ENCODE measurements at places on chromosomes 1 and 21.

- DNase-seq: no peak
Measured at GRCh38 chr1:17670587-17671313, 84.4 kb upstream of the ACTL8 start.

DNA sequence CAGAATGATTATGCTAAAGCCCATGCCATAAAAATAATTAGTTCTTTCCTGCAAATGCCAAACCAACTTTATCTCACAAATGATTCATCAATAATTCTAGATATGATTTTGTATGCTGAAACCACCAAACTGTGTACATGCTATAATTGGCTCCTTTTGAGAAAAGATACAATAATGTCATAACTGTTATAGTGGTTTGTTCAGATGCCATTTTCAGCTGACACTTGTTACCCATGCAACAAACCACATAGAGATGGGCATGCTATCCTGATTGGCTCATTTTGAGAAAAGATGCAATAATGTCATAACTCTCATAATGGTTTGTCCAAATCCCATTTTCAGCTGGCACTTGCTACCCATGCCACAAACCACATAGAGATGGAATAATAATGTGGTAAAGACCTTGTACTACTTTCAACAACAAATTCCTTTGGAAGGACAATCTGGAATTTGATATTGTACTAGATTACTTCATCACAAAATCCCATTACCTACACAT is 283.8 kb downstream of the TPR start:
- DNase-seq: no peak

DNA sequence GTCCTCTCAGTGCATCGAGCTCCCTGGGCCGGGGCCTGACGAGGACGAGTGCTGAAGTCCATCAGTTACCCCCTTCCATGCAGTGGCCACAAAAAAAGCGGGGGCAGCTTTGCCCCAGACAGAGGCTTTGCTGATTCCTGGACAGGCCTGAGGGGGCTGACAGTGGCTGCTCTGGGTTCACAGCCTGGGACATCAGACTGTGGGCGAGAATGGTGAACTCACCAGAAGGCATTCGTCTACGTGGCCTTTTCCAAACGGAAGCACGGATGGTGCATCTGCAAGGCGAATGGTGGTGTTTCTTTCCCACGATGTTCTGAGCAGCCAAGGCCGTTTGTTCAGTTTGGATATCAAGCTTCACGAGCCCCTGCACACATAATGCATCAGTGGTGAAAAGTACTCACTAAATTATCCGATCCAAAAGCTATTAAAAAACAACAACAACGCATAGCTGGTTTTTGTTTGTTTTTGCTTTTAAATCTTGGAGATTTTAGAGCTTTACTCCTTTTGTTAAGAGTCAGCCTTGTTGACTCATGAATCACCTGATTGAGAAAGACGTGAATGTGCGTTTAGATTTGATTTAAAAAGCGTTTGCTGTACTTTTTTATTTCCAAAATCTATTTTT is 6.3 kb upstream of the ZBTB21 start:
- DNase-seq: no peak

DNA sequence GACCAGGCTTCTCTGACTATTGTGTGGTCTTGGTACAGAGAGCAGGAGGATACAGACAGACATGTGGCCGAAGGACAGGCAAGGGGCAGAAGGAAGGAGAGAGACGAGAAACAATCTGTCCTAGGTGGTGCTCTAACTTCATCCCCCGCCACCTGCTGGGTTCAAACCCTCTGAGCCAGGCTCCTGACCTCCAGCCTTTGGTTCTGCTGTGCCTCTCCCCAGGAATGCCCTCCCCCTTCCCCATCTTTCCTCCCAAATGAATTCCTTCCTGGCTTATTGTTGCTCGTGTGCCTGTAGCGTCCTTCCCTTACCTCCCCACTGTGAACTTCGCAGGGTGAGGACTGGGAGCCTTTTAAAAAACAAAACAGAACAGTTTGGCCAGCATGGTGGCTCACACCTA is 5.4 kb downstream of the TCEA3 start:
- no peak for DNase-seq

DNA sequence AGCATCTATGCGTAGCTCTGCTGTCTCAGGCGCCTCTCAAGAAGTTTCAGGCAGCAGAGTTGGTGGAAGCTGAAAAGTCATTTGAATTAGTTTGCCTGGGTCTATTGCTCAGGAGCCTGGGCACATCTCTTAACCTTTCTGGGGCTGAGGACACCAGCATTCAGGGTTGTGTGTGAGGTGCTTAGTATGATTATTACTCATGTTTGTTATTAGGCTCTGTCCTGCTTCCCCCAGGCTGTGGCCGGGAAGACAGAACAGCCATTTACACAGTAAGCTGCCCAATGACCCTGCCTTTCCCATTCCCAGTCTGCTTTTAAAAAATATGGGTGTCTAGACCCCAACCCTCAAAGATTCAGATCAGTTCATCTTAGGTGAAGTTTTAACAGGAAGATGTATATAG is 53.9 kb upstream of the CACNA1E start:
- DNase-seq: no peak

- DNase-seq: no peak
Measured at GRCh38 chr1:4081806-4082711, 182.0 kb upstream of the C1orf174 start.

DNA sequence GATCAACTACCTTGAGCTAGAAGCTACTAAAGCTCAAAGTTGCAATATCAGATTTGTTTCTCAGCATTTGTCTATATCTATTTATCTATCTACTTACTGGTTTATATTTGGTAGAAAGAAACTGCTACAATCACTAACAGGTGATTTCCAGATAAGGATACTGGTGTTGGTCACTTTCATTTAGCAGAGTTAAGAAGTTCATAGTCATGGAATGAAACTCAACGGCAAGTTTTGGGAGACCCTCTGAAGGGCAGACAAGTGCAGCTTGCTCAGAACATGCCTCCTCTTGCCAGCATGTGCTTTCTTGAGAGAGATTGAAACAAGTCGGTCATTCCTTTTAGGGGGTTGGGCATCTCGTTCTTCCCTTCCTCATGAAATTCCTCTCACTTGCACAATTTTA is 296.5 kb downstream of the GRIK1 start:
- DNase-seq: no peak

DNA sequence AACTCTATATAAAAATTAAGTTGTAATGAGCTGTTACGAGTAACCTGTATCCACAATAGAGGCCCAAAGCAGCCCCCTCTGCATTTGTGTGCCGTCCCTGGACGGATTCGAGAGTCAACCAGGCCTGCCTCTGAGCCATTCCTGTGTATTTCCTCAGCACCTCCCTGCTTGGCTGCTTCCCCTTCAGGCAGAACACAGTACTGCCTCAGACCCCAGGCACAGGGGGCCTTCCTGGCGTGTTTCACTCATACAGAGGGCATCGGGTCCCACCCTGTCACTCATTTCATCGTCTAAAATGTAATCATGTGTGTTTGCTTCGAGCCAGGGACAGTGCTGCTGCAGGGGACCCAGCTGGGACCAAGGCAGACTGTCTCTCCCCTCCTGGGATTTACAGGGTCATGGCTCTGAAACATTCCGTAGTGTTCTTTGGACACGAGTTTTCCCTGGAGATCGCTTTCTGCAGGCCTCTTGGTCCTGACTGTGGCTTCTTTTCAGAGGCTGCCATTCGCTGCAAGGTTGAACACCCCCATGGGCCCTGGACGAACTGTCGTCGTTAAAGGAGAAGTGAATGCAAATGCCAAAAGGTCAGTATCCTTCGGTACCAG is 19.4 kb downstream of the LGALS8 start:
- DNase-seq: no peak

DNA sequence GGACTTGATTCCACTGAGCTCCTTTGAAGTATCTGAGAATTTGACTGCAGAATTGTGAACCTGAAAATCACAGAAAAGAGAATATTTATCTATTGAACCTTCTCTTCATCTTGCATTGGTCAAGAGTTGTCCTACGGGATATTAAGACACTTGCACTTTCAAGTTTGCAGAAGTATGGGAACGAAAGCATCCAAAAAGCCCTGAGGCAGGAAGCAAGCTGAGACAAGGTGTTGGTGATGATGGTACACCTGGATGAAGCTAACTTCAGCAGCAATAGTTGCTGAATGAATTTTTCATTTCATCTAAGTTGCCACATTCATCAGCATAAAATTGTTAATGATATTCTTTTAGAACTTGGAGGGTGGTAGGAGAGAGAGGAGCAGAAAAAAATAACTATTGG is 686.6 kb upstream of the ADAMTS5 start:
- no peak for DNase-seq

- no peak for DNase-seq
Measured at GRCh38 chr1:182716740-182717720, 32.6 kb upstream of the RGS8 start.

DNA sequence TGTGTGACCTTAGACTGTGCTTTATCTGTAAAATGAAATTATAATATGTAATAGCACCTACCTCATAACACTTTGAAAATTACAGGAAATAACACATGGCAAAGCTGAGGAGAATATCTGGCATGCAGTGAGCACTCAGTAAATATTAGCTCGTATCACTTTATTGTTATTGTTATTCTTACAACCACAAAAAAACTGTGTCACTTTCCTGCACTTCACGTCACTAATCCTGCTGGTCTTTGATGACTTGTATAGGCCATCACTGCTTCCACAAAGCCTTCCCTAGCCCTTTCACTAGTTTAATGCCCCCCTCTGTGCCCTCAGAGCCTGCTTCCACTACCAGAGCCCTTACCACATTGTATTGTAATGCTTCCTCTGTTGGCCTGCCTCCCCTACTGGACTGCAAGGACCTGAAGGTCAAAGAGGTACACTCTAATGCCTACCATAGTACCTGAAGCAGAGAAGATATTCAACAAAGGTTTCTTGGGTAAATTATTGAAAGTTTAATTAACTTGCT is 231.6 kb downstream of the NFIA start:
- DNase-seq: no peak

GRCh38 chr1:185208626-185209180 is 51.7 kb downstream of the SWT1 start:
- DNase-seq: no peak

GRCh38 chr1:221449194-221449593 is 292.7 kb downstream of the DUSP10 start:
- DNase-seq: no peak

GRCh38 chr21:17441370-17441769 is 71.5 kb upstream of the CXADR start:
- no peak for DNase-seq

GRCh38 chr1:174114788-174115448 is 44.4 kb upstream of the RABGAP1L start:
- peak; percentile 4 for DNase-seq

GRCh38 chr1:113980110-113980509 is 836 bp downstream of the OLFML3 start:
- DNase-seq: no peak

DNA sequence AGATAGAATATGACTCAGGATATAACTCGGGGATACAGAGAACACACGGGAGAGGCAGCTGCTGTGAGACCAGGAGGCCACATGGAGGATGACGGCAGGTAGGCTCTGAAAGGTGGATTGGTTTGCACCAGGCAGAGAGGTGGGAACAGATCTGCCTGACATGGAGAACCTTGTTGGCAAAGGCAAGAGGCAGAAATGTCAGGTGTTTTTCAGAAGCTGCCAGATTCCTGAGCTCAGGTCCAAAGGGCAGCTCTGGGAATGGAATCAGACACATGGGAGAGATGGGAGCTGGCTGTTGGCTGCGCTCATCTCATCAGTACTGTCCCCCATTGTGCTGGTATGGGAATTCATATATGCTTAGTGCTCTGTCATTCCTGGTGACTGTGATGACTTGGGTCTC is 19.2 kb downstream of the SYT6 start:
- no peak for DNase-seq

- no peak for DNase-seq
Measured at GRCh38 chr1:208047476-208047934, 136.6 kb upstream of the CD34 start.

GRCh38 chr1:244092293-244092963 is 41.3 kb downstream of the ZBTB18 start:
- DNase-seq: no peak

GRCh38 chr1:67850151-67850551 is 16.9 kb upstream of the GNG12 start:
- no peak for DNase-seq

DNA sequence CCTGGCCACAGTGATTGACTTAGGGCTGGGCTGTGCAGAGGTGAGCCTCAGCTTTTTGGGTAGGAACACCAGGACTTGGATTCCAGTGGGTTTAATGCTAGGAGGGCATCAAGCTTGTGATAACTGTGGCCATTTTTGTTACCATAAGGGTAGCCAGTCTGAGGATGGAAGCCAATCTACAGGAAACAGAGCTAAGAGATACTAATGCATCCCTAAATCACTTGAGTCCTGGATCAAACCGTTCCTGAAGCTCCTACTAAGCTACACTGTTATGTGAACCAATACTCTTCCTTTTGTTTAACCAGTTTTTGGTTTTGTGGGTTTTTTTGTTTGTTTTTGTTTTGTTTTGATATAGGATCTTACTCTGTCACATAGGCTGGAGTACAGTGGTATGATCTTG is 12.2 kb downstream of the KIAA2013 start:
- no peak for DNase-seq

DNA sequence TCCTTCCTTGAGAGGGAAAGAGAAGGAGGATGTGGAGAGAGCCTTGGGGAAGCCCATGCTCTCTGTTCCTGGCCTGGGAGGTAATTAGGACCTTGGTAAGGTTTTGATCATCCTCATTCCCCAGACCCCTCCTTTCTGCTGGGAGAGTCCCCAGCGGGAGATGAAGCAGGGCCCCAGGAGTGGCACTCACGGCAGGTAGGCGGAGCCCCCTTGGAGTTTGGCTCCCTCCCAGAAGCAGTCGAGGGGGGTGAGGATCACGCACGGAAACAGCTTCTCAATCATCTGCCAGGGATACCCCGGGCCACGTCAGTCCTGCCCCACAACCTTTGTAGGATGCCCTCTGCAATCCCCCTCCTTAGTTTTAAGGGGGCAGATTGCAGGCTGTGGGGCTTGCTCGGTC is 11.5 kb downstream of the PTCH2 start:
- no peak for DNase-seq

- no peak for DNase-seq
Measured at GRCh38 chr1:8477166-8477982, 159.5 kb downstream of the SLC45A1 start.

DNA sequence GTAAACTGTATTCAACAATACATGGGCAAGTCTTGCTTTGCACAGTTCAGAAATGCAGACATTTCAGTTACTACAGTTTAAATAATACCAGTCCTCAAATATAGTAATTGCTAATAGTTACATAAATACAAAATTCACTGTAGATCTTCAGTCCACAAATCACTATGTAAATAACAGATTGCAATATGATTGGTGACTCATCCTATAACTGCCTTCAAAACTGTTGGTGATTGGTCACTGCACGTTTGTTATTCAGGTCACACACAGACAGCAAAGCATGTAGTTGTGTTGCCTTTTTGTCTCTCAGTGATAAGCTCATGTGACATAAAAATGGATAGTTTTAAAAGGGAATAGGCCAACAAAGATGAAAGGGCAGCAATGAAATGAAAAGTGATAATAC is 186.5 kb upstream of the CTTNBP2NL start:
- DNase-seq: no peak

DNA sequence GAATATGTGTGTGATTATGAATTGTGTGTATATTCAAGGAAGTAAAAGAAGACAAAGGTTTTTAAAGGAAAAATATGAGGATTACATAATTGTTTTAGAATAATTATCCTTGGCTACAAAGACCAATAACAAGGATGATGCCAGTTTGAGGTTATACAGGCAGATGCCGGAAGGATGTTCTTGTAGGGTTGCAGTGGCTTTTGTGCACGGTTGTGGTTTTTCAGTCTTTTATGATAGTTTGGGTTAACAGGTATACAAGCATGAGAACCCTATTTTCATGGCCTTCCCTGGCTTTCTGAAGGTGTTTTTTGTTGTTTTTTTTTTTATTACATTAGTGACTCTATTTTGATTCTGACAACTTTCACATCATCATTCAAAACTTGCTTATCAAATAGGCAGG is 4.9 kb downstream of the CR2 start:
- DNase-seq: no peak

GRCh38 chr1:230110971-230111370 is 43.9 kb downstream of the GALNT2 start:
- no peak for DNase-seq

Measured in activated CD4-positive, CD25-positive, alpha-beta regulatory T cell treated with anti-CD3 and anti-CD28 coated beads, Interleukin-2, amount 50 U/mL, for 16 hours (primary cell).